Aorta (tissue), 5 donors: ENCODE measurements at places on chromosomes 1 and 21. TPM values are rescaled to one million over a fixed set of nuclear protein-coding genes. Genes with fewer than 3 reads are reported as not detected.
A peak's percentile ranks its signal among the peaks of the same experiment; 100 is the strongest.

GRCh38 chr1:228267962-228268880 is 60.4 kb downstream of the OBSCN start:
- H3K27ac ChIP-seq = no peak overlapping the region
- no peaks in the 10 kb centered on the region for H3K4me1 ChIP-seq
- no peaks in the 10 kb centered on the region for H3K36me3 ChIP-seq
- DNase-seq = no peak

DNA sequence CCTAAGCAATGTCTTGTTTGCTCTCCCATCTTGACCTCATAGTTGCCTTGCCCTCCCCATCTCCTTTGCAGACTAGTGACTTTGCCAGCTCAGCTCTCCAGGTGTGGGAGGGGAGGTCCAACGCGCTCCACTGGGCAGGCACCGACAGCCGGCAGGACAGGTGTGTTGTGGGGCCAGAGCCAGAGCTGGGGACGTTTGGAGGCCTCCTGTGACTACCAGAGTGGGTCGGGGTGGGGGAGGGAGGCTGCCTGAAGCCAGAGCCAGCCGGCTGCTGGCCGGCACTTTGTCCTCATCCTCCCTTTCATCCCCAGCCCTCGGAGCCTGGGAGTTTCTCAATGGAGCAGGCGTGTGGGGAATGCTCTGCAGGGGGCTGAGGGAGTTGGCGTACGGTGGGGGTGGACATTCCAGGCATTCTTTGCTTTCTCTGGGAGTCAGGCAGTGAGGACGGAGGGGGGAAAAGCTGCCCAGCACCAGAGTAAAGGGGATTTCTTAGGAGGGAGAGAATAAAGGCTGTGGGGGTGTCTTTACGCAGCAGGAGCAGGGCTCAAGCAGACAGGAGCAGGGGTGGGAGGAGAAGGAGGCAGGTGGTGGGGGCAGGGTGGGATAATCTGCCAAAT is 20.2 kb downstream of the NUAK2 start:
- H3K4me1 ChIP-seq = no peaks in the 10 kb centered on the region
- no peaks in the 10 kb centered on the region for H3K27me3 ChIP-seq
- no peak overlapping the region for H3K27ac ChIP-seq

DNA sequence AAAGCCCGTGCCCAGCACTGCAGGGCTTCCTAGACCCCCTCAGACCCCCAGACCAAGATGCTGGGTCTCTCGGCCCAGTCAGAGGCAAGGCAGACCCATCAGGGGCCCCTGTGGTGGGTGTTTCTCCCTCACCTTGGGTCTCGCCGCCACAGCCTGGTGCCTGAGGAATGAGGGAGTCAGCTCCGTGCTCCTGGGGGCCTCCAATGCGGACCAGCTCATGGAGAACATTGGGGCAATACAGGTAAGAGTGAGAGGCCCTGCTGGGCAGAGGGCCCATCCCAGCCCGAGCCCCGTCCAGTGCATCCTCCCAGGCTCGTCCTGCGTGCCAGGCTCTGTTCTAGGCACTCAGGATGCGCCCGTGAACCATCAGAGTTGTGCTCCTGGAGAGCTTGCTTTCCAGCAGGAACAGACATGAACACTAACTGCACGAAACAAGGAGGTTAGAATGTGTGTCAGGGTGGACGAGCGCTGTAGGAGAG is 51.5 kb downstream of the KCNAB2 start:
- no peaks in the 10 kb centered on the region for H3K27me3 ChIP-seq
- no peak overlapping the region for H3K4me3 ChIP-seq
- no peaks in the 10 kb centered on the region for H3K4me1 ChIP-seq
- peak; percentile 40 for DNase-seq
- no peak overlapping the region for H3K27ac ChIP-seq

DNA sequence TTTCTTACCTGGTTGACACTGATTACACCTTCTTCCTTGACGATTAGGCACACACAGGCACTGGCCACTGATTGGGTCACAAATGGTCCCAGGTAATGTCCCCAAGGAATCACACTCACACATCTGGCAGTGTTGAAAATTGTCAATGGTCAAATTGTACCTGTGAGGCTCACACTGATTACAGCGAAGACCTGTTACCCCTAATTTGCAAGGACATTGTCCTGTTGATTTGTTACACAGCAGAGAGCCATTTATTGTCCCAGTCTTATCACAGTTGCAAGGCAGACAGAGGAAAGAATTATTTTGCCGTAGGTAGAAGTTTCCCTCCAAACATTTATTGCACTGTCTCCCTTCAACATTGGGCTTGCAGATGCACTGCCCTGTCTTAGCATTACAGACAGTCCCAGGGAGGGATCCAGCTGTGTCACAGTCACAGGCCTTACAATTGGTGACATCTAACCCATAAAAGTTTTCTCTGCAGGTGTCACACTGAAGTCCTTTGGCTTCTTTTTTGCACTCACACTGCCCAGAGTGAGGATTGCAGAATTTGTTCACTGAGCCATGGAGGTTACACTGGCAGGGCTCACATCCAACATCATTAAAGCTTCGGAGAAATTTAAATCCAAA is 176.6 kb downstream of the USH2A start:
- no peak overlapping the region for H3K27ac ChIP-seq
- DNase-seq = no peak
- no peaks in the 10 kb centered on the region for H3K27me3 ChIP-seq
- no peaks in the 10 kb centered on the region for H3K36me3 ChIP-seq
- no peak overlapping the region for H3K4me3 ChIP-seq

SPRR5 gene
- total RNA-seq = not detected

- H3K4me1 ChIP-seq = peaks cover 5% of the 10 kb centered on the region
- H3K27ac ChIP-seq = no peak overlapping the region
- H3K36me3 ChIP-seq = no peaks in the 10 kb centered on the region
- no peaks in the 10 kb centered on the region for H3K27me3 ChIP-seq
Measured at GRCh38 chr1:206722751-206723461, 38.2 kb downstream of the MAPKAPK2 start.

- no peaks in the 10 kb centered on the region for H3K27me3 ChIP-seq
- H3K4me1 ChIP-seq = no peaks in the 10 kb centered on the region
- no peak overlapping the region for H3K4me3 ChIP-seq
- H3K36me3 ChIP-seq = no peaks in the 10 kb centered on the region
- no peak overlapping the region for H3K27ac ChIP-seq
Measured at GRCh38 chr1:240190881-240191401, 99.3 kb downstream of the FMN2 start.

HSPB7 gene
- total RNA-seq = 802 TPM

GRCh38 chr1:29171089-29171488 is 10.6 kb downstream of the SRSF4 start:
- no peaks in the 10 kb centered on the region for H3K27me3 ChIP-seq
- DNase-seq = no peak
- peaks cover 3% of the 10 kb centered on the region for H3K4me1 ChIP-seq
- H3K27ac ChIP-seq = no peak overlapping the region

CLEC20A gene
- not detected for total RNA-seq

OR2L5 gene
- total RNA-seq = not detected

LCE1A gene
- not detected for total RNA-seq

DNA sequence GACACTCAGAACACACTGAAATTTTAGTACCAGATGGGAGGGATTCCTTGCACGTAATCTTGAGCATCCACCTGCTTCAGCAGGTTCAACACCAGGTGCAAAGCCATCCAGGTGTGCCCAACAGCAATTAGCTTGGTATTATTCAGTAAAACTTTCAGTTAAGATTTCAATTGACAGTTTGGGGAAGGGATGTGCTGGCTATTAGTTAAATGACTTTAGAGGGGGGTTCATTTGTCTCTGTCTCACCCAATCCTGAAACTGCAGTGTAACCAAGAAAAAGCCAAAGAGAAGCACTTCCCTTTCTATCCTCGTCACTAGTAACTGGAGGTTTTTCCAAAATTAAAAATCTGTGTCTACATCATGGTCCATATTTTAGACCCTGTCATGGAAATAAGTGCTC is 90.9 kb downstream of the PIK3R3 start:
- H3K27ac ChIP-seq = no peak overlapping the region
- H3K36me3 ChIP-seq = no peaks in the 10 kb centered on the region
- DNase-seq = no peak

SLC44A5 gene
- total RNA-seq = 1.0 TPM

- no peaks in the 10 kb centered on the region for H3K27me3 ChIP-seq
- H3K4me1 ChIP-seq = no peaks in the 10 kb centered on the region
- no peaks in the 10 kb centered on the region for H3K36me3 ChIP-seq
- no peak overlapping the region for H3K27ac ChIP-seq
- no peak for DNase-seq
Measured at GRCh38 chr21:15557925-15558324, 171.9 kb upstream of the USP25 start.

IL24 gene
- total RNA-seq = not detected

DNA sequence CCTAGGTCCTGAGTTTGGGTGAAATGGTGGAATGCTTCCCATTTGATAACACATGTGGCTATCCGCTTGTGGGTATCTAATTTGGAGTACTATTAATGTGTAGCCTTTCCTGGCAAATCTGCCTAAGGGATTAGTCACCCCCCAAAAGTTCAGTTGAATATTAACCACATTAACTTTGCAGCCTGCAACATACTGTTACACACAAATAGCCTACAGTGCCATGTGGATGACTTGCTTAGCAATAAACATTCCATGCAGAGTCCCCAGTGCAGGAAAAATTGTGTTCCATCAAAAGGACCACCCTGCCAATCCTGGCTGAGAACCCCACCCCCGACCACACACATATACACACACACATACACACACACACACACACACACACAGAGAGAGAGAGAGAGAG is 303.3 kb upstream of the ESRRG start:
- DNase-seq = no peak
- no peak overlapping the region for H3K4me3 ChIP-seq
- H3K27me3 ChIP-seq = no peaks in the 10 kb centered on the region
- H3K27ac ChIP-seq = no peak overlapping the region

TMEM200B gene
- 18.9 TPM for total RNA-seq

GBP5 gene
- total RNA-seq = 7.9 TPM

CNN3 gene
- total RNA-seq = 386 TPM

ECM1 gene
- total RNA-seq = 57.6 TPM

GRCh38 chr1:4599521-4599920 is 54.9 kb upstream of the AJAP1 start:
- H3K4me3 ChIP-seq = no peak overlapping the region
- no peaks in the 10 kb centered on the region for H3K27me3 ChIP-seq
- no peaks in the 10 kb centered on the region for H3K4me1 ChIP-seq
- H3K27ac ChIP-seq = no peak overlapping the region
- DNase-seq = no peak

BMP8B gene
- 0.81 TPM for total RNA-seq

- no peaks in the 10 kb centered on the region for H3K4me1 ChIP-seq
- no peaks in the 10 kb centered on the region for H3K36me3 ChIP-seq
- no peak for DNase-seq
- no peak overlapping the region for H3K27ac ChIP-seq
Measured at GRCh38 chr21:28690196-28690595, 302.5 kb downstream of the LTN1 start.

RNF220 gene
- total RNA-seq = 56.5 TPM

DNA sequence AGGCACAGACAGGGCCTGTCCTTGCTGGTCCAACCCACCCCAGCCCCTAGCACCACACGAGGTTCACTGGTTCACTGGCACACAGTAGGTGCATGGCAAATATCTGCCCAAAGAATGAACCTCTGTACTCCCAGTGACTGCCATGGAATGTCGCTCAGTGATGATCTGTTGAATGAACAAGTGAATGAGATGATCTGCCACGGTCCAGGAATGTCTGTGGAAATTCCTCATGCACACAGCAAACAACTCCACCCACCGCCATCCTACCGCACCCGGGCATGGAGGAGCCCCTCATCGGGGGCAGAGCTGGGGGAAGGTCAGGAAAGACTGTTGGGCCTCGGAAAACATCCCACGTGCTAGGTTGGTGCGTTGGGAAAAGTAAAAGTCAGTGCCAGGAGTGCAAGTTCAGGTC is 1.7 kb downstream of the HSPG2 start:
- DNase-seq = peak; percentile 43
- peak overlapping the region; percentile 98 for H3K4me3 ChIP-seq
- H3K27ac ChIP-seq = no peak overlapping the region
- no peaks in the 10 kb centered on the region for H3K36me3 ChIP-seq

DNA sequence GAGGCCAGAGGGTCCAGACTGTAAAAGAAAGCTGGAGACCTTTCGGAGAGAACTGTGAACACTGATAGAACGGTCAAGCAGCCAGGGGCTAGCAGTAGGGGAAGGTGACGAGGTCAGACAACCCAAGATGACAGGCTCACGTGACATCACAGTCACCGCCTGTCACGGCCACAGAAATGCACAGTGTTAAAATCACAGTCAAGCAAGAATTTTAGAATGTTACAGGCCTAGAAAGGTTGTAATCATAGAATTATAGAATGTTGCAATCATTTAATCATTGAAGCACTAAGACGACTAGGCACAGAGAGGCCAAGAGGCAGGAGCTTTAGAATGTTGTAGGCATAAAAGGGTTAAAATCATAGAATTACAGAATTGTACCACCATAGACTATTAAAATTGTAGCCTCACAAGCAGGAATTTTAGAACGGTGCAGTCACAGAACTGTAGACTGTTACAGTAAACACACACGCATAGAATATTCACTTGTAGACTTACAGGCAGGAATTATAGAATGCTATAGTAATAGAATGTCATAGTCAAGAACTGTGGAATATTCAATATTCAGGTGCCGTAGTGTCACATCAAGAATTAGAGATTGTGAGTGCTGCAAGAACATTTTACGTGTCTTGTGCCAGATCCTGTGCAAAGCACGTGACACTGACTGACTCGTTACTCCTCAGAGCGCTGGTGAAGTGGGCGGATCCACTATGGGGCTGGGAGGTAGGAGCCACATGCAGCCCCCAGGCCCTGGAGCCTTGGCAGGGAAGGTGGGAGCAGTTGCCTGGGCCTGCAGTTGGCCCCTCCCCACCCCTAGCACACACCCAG is 118.1 kb downstream of the EPHB2 start:
- H3K4me3 ChIP-seq = no peak overlapping the region
- H3K4me1 ChIP-seq = no peaks in the 10 kb centered on the region
- H3K27me3 ChIP-seq = no peaks in the 10 kb centered on the region
- no peaks in the 10 kb centered on the region for H3K36me3 ChIP-seq
- no peak overlapping the region for H3K27ac ChIP-seq

DNA sequence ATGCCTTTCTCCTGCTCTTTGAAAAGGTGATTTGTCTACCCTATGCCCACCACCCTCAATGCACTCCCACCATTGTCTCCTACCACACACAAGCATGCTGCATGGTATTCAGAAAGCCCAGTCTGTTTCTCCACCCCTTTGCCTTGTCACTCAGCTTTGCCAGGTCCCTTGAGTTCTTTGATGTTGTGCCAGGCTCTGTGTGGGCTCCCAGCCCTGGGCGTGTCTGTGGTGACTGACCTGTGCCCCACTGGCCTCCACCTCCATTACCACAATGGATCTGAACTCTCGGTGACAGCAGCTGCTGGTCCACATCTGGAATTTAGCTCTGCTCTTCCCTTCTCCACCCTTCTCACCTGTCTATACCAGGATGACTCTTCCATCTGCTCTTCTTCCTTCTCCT is 34.9 kb downstream of the ATP2B4 start:
- H3K4me3 ChIP-seq = no peak overlapping the region
- no peaks in the 10 kb centered on the region for H3K27me3 ChIP-seq
- no peaks in the 10 kb centered on the region for H3K36me3 ChIP-seq
- DNase-seq = no peak

ASAP3 gene
- 26.1 TPM for total RNA-seq

CNIH3 gene
- 3.4 TPM for total RNA-seq

CHIA gene
- total RNA-seq = not detected

TSPEAR gene
- not detected for total RNA-seq

ANXA9 gene
- total RNA-seq = not detected

EFCAB7 gene
- 9.4 TPM for total RNA-seq
